ENCODE measurements at places on chromosomes 6 and 20.

DNA sequence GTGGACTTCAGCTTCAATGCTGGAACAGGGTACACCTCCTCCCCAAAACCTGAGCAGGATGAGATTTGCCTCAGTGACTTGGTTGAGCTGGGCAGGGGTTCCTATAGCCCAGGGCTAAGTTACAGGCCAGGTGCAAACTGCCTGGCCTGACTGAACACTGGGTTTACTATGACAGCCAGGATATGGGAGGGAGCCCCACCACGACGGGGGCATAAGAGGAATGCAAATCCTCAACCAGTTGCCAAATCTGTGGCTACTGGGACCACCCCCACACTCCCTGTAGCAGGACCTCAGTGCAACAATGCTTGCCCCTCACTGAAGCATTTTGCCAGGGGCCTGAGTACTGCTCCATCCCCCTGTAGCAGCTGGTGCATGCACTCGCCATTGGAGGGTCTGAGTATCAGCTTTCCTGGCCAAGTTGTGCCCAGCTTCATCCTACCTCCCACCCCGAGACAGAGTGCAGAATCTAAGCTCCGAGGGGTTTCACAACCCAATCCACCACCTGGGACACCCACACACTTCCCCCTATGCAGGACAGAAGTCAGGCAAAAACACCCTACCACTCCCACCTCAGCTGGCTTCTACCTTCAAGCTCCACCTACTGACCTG lies 27.6 kb downstream of the TREML4 start:
- DNase-seq = no peak

DNA sequence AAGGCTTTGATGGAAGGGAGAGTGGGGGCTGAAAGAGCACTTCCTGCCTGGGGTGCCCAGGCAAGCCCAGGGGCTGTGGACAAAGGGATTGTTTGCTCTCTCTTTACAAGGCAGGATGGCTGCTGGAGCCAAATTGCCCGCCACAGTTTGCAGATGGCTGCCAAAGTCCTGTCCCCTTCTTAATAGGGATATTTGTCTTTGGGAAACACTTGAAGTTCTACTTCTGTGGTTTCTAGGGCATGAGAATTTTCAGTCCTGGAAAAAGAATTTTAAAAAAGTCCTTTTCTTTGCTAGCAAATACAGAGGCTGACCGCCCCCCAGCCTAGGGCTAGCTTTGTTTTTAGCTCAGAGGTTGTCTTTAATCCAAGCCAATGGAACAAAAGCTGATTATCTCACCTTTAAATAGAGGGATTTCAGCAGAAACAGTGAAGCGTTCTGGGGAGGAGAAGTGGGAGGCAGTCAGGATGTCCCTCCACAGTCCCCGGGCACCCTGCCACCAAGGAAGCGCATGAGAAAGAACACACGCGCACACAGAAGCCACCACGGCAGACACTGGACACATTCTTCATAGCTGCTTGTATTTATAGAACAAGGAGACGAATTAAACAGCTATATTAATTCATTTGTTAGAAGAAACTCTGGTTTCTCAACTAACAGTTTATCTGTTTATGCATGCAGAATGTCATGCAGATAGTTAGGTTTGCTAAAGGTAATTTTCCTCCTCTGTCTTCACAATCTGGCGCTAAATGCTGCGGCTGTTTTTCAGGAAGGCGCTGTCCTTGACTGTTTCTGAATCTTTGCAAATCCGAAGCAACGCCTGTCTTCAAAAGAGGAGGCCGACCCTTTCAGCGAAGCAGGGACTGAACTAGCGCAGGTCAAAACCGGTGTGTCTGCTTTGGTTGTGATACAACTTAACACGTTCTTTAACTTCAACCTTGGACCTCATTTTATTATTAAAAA lies 736.9 kb downstream of the QKI start:
- DNase-seq = no peak

DNA sequence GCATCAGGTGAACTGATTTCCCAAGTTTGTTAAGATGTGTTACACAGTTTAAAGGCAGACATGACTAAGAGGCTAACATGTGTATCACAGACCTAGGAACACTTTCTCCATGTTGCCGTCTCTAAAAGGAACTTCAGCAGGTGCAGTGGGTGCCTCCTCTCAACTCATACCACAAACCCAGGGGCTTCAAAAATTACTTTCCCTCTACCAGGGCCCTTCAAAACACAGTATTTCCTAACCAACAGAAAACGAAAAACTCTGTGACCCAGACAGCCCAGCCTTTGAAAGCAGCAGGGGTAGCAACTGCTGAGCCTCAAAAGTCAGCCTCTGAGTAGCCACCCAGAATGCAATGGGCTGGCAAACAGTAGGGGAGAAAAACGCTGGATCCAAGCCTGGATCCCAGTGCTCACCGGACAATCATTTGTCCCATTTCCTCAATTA lies 28.5 kb downstream of the B4GALT5 start:
- DNase-seq = no peak

- no peak for DNase-seq
Observed at GRCh38 chr6:132495604-132496079, 17.3 kb downstream of the STX7 start.

DNA sequence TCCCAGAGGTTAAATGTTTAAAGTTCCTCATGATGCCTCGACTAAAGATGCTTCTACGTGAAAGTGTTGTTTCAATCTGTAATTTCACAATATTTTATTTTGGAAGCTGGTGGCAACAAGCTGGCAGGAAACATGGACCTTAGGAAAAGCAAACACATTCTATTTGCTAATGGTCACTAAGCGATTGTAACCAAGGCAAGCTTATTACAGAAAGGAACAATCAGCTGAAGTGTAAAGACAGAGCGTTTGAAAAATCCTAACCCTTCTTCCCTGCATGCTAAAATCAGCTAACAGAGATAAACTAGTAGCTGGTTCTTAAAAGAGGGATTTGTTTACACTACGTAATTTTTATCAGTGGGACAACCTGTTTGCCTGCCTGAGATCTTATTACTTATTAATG lies 50.0 kb downstream of the IL20RA start:
- no peak for DNase-seq
